ENCODE measurements at places on chromosomes 6 and 20. TPM values are rescaled to one million over a fixed set of nuclear protein-coding genes. Genes with fewer than 3 reads are reported as not detected.

The VGLL2 gene
- total RNA-seq: 0.12 TPM

The MAD2L1BP gene
- 39.6 TPM for total RNA-seq

GRCh38 chr20:22475662-22476061, 108.7 kb downstream of the FOXA2 start:
- DNase-seq: no peak

DNA sequence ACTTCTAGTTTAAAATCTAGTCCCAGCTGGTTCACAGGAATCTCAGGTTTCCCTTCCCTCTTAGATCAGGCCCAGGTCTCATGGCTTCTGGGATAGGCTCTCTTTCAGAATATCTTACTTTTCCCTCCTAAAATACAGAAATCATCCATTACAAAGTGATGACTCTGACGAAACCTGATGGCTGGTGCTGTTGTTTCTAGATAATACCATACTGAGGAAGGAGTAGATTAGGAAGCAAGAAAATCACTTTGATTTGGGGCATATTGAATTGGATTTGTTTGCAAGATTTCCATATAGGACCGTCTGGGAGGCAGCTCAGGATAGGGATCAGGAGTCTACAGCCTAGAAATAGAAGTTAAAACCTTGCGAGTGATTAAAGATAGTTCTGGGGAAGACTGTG, 3.6 kb downstream of the ZKSCAN3 start:
- DNase-seq: no peak

- no peak for DNase-seq
Observed at GRCh38 chr6:82534876-82535275, 171.3 kb downstream of the TPBG start.

GRCh38 chr6:90251295-90251992, 45.2 kb downstream of the BACH2 start:
- no peak for DNase-seq

DNA sequence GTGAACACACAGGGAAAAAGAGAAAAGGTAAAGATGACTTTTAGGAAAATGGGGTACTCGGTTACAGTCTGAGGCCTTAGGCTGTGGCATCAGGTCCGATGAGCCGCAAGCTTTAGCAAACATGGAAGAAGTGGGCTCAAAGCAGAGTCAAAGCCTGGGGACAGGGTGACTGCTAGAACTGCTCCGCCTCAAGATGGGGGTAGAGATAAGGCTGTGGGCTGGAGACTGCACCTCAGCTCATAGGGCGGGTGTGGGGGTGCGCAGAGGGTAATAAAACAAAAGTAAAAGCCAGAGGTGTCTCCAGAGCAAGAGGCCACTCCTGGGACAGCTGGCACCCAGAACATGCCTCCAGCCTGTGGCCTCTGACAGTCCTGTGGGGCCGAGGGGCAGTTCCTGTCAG, 21.3 kb upstream of the SYNDIG1 start:
- no peak for DNase-seq

DNA sequence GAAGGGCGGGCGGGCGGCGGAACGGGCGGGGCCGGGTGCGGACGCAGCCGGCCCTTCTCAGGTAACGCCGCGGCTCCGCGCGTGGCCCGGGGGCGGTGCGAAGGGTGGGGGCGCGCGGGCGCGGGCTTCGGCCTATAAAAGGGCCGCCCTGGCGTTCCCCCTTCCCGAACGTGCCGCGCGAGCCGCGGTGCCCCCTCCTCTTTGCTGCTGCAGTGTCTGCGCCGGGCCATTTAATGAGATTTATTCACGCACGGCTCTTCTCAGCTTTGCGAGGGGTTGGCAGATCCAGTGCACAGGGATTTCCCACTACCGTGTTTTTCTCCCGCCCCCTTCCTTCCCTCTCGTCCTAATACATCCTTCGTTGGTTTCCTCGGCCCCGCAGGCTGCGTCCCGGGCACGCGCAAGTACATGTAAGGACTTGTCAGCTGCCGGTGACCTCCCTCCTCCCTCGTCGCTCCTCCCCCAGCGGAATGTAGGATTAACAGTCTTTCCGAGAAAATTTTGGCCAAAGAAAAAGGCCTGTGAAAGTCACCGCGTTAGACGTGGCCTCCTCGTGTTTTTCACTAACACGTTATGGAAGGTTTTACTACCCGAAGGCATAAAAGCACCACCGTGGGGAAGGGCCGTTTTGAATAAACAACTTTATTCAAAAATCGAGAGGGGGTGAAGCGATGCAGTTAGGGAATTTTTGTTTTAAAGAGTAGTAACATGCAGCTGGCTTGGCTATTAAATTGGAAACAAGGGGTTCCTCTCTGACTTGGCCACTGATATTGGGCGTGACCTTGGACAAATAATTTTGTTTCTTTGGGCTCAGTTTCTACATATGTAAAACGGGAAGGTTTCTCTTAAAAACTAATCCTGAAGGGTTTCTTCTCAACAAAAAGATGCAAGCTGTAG, 966 bp upstream of the REV3L start:
- peak; percentile 91 for DNase-seq

Data from GM23338 (cell line).